Upper lobe of right lung (tissue), 1 donor: ENCODE measurements at places on chromosomes 4 and X. TPM values are rescaled to one million over a fixed set of nuclear protein-coding genes. Genes with fewer than 3 reads are reported as not detected.

GRCh38 chr4:95676190-95676589 is 127.4 kb upstream of the UNC5C start:
- H3K27ac ChIP-seq: no peak overlapping the region
- H3K27me3 ChIP-seq: no peaks in the 10 kb centered on the region
- H3K4me3 ChIP-seq: no peak overlapping the region
- no peak for DNase-seq

DNA sequence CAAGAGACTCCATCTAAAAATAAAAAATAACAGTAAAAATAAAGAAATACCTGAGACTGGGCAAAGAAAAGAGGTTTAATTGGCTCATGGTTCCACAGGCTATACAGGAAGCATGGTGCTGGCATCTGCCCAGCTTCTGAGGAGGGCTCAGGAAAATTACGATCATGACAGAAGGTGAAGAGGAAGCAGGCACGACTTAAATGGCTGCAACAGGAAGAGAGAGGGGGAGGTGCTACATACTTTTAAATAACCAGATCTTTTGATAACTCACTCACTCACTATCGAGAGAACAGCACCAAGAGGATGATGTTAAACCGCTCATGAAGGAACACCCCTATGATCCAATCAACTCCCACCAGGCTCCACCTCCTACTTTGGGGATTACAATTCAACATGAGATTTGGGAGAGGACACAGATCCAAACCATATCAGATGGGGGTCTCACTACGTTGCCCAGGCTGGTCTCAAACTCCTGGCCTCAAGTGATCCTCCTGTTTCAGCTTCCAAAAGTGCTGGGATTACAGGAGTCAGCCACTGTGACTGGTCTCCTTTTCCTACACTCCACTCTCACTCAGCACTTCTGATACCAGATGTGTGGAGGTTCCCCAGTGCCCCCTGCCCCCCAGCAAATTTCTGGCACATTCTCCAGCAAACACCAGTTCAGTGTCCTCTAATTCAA is 11.9 kb upstream of the ZNF157 start:
- DNase-seq: no peak
- no peak overlapping the region for H3K27ac ChIP-seq
- H3K27me3 ChIP-seq: no peaks in the 10 kb centered on the region
- no peak overlapping the region for H3K4me3 ChIP-seq
- H3K36me3 ChIP-seq: no peaks in the 10 kb centered on the region

DNA sequence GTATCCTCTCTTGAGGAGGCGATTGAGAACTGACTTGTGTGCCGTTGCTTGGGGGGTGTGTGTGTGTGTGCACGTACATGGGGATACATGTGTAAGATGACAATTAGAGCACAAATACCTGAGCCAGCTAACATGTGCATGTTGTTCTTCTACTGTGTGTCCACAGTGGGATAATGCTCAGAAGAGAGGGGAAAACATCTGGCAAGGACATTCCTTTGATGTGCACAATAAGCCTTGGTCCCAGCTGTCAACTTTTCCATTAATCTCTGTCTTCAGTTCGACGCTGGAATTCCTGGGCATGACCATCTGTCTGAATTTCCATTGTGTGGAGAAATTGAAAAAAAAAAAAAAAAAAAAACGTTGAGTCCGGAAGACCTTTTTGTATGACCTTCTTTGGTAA is 592.0 kb upstream of the GALNTL6 start:
- H3K4me3 ChIP-seq: no peak overlapping the region
- no peaks in the 10 kb centered on the region for H3K27me3 ChIP-seq
- H3K27ac ChIP-seq: no peak overlapping the region
- no peaks in the 10 kb centered on the region for H3K4me1 ChIP-seq
- no peak for DNase-seq
- no peaks in the 10 kb centered on the region for H3K36me3 ChIP-seq

DNA sequence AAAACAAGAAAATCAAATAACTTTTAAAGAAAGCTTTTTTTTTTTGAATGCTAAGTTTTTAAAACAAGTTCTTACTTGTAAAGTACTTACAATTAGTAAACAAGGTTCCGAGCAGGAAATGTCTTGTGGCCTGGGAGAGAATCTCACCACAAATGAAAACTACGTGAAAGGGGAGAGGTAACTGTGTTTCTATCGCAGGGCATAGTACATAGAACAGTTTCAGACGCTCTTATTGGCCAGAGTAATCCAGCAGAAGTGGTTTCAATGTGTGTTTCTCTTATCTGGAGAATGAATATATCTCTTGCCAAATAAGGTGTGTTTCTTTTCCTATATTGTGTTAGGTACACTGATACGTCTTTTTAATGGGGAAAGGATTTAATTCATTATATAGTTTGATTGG is at the start of gene PLAC8:
Gene PLAC8 (minus strand): TSS at position 154 of the 400 bp plus-strand sequence. CDS start 6,808 bp downstream, outside the sequence.
- no peaks in the 10 kb centered on the region for H3K27me3 ChIP-seq
- H3K36me3 ChIP-seq: no peaks in the 10 kb centered on the region
- no peak for DNase-seq
- H3K27ac ChIP-seq: peak within 1 kb of the TSS; percentile 63
- peaks cover 5% of the 10 kb centered on the region for H3K4me1 ChIP-seq

DNA sequence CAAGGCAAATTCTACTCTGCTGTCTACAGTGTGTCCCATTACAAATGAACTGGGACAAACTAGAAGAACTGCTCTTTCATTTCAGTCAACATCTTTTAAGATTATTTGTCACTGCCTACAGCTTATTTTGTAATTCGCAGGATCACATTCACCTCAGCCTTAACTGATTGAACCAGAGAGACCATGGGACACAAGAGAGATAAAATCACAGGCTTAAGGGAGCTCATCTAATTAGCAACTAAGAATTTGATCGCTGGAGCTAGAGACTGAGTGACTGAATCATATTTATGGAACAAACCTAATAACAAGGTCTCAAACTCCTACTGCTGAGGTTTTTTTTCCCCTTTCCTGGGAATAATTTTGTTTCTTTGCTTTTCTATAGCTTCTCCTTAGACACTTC is 898.2 kb downstream of the PCDH18 start:
- no peak for DNase-seq
- H3K4me1 ChIP-seq: no peaks in the 10 kb centered on the region
- H3K4me3 ChIP-seq: no peak overlapping the region
- H3K27ac ChIP-seq: no peak overlapping the region
- no peaks in the 10 kb centered on the region for H3K36me3 ChIP-seq

GRCh38 chrX:124232523-124233201 is 99.8 kb upstream of the TEX13D start:
- H3K4me3 ChIP-seq: no peak overlapping the region
- no peaks in the 10 kb centered on the region for H3K27me3 ChIP-seq
- no peaks in the 10 kb centered on the region for H3K36me3 ChIP-seq
- H3K4me1 ChIP-seq: no peaks in the 10 kb centered on the region
- no peak overlapping the region for H3K27ac ChIP-seq

DNA sequence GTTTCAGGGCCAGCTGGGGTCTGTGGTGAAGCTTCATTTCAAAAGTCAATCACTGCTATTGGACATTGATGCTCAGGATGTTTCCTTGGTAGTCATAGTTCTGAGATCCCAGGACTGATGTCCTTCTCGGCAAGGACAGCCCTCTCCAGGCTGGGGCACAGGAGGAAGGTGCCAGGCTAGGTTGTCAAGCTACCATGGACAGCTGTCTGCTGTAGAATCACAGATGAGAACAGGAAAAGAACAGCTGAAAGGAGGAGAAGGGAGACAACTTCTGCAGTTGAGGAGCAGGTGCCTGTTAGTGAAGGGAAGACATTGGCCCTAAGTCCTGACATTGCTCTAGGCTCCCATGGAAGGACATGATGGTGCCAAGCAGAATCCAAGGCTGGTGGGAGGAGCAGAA is 58.0 kb downstream of the XAGE2 start:
- H3K4me3 ChIP-seq: no peak overlapping the region
- DNase-seq: no peak
- no peak overlapping the region for H3K27ac ChIP-seq
- no peaks in the 10 kb centered on the region for H3K36me3 ChIP-seq

- peaks cover 23% of the 10 kb centered on the region for H3K4me1 ChIP-seq
- DNase-seq: peak; percentile 57
- no peak overlapping the region for H3K4me3 ChIP-seq
- H3K36me3 ChIP-seq: no peaks in the 10 kb centered on the region
Measured at GRCh38 chr4:8278009-8278395, 8.4 kb downstream of the HTRA3 start.

DNA sequence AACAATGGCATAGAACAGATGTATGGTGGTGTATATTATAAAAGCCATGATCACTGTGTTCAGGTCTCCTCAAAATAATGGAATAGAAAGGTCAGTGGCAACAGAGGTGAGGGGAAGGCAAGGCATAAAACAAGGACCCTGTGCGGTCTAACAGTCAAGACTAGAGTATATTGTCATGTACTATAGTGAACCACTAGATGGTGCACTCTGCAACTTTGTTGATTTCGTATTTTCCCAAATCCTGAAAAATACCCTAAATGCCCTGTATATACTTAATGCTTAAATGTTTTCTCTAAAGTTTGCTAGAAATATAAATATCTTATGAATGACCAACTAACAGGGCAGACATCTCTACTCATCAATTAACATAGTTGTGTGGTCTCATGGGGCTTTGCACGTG is 453.0 kb downstream of the PCDH11X start:
- no peak overlapping the region for H3K4me3 ChIP-seq
- H3K27ac ChIP-seq: no peak overlapping the region
- H3K4me1 ChIP-seq: no peaks in the 10 kb centered on the region

DNA sequence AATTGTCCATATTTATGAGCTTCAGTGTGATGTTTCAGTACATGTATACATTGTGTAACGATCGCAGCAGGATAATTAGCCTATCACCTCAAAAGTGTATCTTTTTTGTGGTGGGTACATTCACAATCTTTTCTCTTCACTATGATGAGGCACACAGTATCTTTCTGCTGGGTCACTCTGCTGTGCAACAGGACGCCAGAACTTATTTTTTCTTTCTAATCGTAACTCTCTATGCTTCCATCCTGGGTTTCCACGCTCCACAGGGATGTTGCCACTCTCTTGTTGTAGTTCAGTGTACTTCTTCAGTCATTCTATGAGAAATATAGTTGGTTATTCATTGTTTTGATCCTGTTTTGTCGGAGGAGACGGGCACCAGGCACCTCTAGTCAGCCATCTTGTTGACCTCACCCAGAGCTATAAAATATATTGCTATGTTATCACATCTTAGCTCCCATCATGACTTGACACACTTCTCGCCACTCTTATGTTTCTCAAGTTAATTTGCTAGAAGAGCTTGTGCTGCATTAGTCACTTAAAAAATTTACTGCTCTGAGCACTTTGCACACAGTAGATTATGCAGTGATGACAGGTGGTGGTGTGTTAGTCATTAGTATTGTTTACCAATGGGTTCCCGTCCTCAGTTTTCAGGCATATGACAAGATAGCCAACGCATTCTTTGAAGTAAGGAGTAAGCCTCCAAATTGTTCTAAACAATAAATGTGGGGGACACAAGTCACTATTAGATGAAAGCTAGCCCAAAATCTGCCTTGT is 1002.7 kb upstream of the PCDH7 start:
- DNase-seq: no peak
- H3K4me3 ChIP-seq: no peak overlapping the region
- no peaks in the 10 kb centered on the region for H3K4me1 ChIP-seq
- H3K27me3 ChIP-seq: no peaks in the 10 kb centered on the region
- no peak overlapping the region for H3K27ac ChIP-seq

DNA sequence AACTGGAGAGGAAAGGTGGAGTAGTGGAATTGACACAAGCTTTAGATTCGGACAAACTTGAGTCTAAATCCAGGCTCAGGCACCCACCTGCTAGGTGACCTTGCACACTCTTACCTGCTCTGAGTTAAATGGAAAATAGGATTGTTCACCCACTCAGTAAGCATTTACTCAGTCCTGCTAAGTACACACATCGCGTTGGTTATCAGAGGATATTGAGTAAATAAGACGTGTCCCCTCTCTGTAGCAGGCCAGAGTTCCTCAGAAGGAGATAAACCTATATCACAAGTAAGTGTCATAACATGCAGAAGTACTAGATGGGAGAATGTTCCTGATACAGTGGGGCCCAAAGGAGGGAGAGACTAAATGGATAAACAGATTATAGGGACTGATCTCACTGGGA is 117.7 kb downstream of the SMIM20 start:
- H3K36me3 ChIP-seq: no peaks in the 10 kb centered on the region
- no peak for DNase-seq
- peaks cover 4% of the 10 kb centered on the region for H3K4me1 ChIP-seq
- H3K27ac ChIP-seq: no peak overlapping the region
- no peaks in the 10 kb centered on the region for H3K27me3 ChIP-seq
- no peak overlapping the region for H3K4me3 ChIP-seq

DNA sequence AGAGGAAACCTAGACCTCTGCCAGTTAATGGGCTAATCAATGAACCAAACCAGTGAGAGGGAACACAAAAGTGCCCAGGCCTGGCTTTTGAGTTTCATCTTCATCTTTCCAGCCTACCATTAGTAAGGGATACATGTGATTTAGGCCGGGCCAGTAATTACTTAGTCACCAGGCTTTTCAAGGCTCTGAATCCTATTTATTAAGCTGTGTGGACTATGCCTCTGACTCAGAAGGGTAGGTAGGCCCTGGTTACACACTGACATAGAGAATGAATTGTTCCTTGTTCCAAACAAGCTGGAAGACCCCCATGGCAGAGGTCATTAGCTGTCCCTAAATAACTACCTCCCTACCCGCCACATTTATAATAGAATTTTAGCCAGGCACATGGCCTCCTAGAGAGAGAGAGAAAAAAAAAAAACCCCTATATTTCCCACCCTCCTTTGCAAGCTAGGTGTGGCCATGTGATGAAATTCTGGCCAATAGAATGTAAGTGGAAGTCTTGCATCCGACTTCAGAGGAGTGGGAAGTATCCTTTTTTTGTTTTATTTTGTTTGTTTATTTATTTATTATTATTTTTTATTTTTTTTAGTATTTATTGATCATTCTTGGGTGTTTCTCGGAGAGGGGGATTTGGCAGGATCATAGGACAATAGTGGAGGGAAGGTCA is 112.3 kb upstream of the BCOR start:
- H3K27ac ChIP-seq: peak overlapping the region; percentile 11
- H3K27me3 ChIP-seq: no peaks in the 10 kb centered on the region
- no peak for DNase-seq
- no peaks in the 10 kb centered on the region for H3K4me1 ChIP-seq
- H3K36me3 ChIP-seq: no peaks in the 10 kb centered on the region

DNA sequence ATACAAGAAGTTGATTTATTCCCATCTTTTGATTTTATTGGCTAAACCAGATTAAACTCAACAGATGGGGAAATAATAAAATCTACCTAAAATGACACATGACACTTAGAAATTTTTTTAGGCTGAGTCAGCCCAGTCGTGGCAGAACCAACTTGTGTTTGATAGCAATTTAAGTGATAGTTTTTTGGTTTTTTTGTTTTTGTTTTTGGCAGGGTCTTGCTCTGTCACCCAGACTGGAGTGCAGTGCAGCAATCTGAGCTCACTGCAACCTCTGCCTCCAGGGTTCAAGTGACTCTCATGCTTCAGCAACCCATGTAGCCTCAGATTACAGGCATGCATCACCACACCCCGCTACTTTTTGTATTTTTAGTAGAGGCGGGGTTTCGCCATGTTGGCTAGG is 370.3 kb upstream of the NOCT start:
- H3K36me3 ChIP-seq: no peaks in the 10 kb centered on the region
- H3K27ac ChIP-seq: no peak overlapping the region
- no peak for DNase-seq
- no peaks in the 10 kb centered on the region for H3K4me1 ChIP-seq

GRCh38 chrX:153968754-153969124 is 2.9 kb downstream of the HCFC1 start:
- no peak for DNase-seq
- H3K4me1 ChIP-seq: peaks cover 36% of the 10 kb centered on the region
- peak overlapping the region; percentile 68 for H3K4me3 ChIP-seq
- no peaks in the 10 kb centered on the region for H3K36me3 ChIP-seq

The ADAMTS3 gene
- 3.6 TPM for total RNA-seq

The DDX3X gene
- 234 TPM for total RNA-seq

The KCTD8 gene
- 0.67 TPM for total RNA-seq

The IBSP gene
- total RNA-seq: not detected

The ITM2A gene
- total RNA-seq: 44.4 TPM

The KDR gene
- 48.6 TPM for total RNA-seq

The GUCY1B1 gene
- total RNA-seq: 21.9 TPM
